ENCODE measurements at places on chromosomes 7 and 10. TPM values are rescaled to one million over a fixed set of nuclear protein-coding genes. Genes with fewer than 3 reads are reported as not detected.

Gene CTTNBP2
- 13.8 TPM for total RNA-seq

GRCh38 chr7:84187087-84187805 lies 7.3 kb downstream of the SEMA3A start:
- no peak for DNase-seq

DNA sequence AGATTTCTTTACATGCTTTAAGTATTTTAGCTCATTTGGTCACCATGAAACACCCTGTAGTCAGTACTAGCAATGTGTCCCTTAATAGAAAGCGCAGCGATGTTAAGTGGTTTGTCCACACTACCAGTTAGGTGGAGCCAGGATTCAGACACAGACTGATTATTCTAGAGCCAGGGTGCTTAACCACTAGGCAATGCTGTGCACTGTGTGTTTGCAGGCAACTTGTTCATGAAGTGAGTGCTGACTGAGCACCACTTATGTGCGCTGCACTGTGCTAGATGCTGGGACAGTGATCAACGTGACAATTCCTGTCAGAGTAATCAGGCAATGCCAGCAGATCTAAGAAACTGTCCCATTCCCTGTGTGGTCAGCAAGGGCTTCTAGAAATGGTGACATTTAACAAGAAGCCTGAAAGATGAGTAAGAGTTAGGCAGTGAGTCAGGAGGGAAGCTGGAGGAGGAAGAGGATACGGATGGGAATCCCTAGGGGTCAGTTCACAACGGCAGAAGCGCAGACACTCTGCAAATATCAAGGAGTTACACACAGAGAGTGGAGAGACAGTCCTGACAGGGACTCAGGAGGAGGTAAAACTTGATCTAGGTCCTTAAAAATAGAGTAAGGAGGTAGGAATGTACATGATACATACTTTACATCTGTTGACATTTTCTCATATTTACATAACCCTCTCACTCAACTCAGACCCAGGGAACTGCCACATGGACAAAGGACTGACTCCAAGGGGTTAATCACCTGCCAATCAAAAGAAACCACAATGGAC lies 69.7 kb upstream of the EGR2 start:
- DNase-seq, result no peak

GRCh38 chr10:128664729-128665128 lies 538.5 kb upstream of the MKI67 start:
- no peak for DNase-seq

GRCh38 chr10:125016611-125017202 lies 74.8 kb downstream of the ZRANB1 start:
- DNase-seq, result no peak

All from breast epithelium (tissue), 4 donors.